ENCODE measurements at places on chromosomes 13 and 19.

GRCh38 chr13:66914155-66914554 lies 316.0 kb downstream of the PCDH9 start:
- DNase-seq: no peak

DNA sequence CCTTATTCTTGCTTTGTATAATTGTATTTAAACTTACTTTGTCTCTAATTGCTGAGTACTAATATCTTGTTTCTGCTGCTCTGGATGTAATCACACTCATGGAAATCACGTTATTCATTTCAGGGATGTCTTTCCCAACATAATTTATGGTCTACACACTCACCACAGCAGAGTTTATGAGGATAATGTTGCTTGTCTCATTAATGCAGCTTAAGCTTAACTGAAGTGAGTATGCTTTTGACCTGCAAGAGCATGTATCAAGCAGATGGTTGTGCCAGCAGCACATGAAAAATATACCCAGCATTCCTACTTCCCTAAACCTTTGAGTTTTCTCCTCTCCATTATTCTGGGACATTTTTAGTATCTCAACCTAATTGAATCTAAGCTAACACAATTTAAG lies 1080.9 kb downstream of the SLITRK5 start:
- no peak for DNase-seq

- peak; percentile 83 for DNase-seq
These were observed 1.5 kb downstream of the ZMYM2 start for GRCh38 chr13:19959831-19960652.

GRCh38 chr19:46697204-46697960 lies 19.5 kb downstream of the PRKD2 start:
- no peak for DNase-seq

GRCh38 chr19:18491995-18492953 lies 29.6 kb downstream of the ELL start:
- DNase-seq: no peak

- no peak for DNase-seq
These were observed 21.0 kb downstream of the COMP start for GRCh38 chr19:18769989-18770528.

DNA sequence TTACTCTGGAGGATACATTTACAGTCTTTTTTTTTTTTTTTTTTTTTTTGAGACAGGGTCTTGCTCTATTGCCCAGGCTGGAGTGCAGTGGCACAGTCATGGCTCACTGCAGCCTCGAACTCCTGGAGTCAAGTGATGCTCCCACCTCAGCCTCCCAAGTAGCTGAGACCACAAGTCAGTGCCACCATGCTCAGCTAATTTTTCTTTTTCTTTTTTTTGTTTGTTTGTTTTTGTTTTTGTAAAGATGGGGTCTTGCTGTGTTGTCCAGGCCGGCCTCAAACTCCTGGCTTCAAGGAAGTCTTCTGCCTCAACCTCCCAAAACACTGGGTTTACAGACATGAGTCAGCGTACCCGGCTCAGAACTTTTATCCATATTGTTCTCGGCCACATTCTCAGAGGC lies 64.5 kb downstream of the INSR start:
- no peak for DNase-seq

GRCh38 chr19:10876459-10877240 lies 5.3 kb downstream of the CARM1 start:
- DNase-seq: no peak

DNA sequence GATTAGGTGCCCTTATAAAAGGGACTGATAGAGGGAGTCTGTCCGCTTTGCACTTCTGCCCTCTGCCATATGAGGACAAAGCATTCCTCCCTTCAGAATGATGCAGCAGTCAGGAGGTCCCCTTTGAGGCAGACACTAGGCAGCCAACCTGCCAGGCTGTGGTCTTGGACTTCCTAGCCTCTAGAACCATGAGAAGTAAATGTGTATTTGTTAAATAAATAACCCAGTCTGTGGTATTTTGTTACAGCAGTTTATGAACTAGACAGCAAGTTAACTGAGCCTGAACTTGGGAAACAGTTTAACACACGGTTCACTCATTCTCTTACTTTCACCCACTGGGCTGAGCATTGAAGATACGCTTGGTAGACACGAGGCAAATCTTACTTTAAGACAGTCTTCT lies 313.2 kb downstream of the UQCRFS1 start:
- DNase-seq: no peak

DNA sequence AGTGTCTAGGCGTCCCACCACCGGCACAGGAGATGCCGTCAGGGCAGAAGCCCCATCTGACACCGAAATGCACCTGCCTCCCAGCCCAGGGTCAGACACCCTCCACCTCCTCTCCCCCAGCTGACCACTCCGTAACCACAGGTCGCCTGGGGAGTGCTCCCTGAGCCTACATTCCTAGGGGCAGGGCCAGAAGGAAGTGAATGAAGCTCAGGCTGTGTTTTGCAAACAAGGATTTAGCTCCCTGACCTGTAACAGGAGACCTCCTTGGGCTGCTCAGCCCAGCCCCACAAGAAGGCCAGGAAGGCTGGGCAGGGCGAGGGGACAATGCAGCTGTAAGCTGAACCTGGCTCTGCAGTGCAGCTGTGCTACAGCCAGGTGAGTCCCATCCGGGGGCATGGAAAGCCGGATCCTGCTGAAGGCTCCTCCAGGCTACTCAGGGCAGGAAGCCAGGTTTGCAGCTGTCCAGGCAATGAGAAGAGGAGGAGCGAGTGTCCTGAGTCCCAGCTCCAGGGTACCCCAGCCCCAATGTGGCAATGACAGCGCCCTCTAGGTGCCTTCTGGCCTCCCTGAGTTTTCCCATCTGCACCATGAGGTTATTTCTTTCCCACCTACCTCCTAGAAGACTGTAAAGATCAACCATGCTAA lies 42.1 kb downstream of the RHPN2 start:
- no peak for DNase-seq

DNA sequence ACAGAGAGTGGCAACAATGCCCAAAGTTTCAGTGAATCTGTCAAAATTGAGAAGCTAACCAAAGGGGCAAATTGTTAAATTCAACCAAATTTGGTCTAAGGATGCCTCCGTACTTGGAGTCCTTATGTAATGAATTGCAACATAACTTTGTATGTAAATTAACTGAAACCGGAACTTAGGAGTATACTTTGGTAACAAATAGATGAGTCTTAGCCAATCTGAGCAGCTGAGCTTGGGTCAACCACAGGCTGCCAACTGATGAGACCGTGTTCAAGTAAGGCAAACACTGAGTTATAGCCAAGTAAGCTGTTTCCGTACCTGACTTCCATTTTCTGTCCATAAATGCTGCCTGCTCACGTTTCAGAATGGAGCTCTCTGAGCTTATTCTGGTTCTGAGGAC lies 5.3 kb downstream of the VWA8 start:
- DNase-seq: no peak

GRCh38 chr13:34654647-34655046 lies 287.4 kb upstream of the NBEA start:
- no peak for DNase-seq

DNA sequence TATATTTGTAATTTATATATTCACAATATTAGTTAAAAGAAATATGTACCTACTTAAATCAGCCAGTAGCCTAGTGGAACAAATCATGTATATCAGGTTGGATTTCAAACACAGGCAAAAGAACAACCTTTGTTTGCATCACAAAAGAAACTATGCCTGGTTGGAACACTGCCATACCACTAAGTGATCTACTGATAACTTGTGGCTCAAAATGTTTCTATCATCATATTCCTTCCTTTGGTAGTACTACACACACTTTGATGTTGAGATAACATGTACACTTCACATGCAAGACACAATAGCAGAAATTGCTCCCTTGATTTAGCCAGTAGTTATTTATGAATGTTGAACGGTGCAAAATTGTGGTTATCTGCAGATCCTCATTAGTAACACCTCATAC lies 146.0 kb upstream of the GPC6 start:
- no peak for DNase-seq

DNA sequence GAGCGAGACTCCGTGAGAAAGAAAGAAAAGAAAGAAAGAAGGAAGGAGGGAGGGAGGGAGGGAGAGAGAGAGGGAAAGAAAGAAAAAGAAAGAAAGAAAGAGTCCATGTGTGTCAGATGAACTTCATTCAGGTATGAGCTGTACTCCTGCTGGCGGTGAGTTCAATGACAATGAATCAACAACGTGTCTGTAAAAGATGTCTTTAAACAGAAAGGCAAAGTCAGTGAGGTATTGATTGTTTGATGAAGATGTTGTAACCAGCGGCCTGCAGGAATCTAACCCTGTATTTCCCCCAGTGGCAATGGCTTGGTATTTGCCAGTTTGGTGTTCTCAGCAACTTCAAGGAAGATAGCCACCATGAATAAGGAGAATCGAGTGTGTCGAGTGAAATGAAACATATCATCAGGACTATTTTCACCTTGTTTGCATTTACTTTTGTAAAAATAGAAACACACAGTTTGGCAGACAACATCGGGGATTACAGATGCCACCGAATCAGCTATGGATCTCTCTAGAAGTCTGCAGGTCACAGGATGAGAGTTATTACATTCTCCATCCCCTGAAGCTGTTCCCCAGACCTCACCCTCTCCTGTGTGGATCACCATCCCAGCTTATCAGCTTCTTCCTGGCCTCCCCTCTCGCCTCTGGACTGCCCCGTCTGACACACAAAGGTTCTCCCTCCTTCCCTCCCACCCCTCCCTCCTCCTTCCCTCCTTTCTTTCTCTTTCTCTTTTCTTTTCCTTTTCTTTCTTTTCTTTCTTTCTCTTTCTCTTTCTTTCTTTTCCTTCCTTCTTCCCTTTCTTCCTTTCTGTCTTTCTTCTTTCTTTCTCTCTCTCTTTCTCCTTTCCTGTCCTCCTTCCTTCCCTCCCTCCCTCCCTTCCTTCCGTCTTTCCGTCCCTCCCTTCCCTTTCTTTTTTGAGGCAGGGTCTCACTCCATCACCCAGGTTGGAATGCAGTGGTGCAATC lies 8.2 kb upstream of the SBK3 start:
- DNase-seq: no peak

DNA sequence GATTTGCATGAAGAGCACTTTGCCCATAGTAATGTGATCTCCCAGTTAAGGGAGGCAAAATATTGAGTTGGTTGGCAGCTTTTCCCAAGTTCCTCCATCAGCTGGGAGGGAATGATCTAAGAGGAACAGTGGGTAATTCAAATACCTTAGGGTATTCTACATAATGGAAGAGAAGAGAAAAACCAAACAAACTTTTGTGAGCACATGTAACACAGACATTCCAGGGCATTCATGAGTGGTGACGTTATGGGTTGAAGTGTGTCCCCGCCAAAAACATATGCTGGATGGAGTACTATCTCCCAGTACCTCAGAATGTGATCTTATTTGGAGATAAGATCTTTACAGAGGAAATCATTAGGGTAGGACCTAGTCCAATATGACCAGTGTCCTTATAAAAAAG lies 220.1 kb downstream of the FOXO1 start:
- no peak for DNase-seq

- DNase-seq: no peak
These were observed 250.3 kb downstream of the DLEU7 start for GRCh38 chr13:50593207-50593606.

- no peak for DNase-seq
These were observed 51.1 kb downstream of the FAM216B start for GRCh38 chr13:42832341-42833096.

DNA sequence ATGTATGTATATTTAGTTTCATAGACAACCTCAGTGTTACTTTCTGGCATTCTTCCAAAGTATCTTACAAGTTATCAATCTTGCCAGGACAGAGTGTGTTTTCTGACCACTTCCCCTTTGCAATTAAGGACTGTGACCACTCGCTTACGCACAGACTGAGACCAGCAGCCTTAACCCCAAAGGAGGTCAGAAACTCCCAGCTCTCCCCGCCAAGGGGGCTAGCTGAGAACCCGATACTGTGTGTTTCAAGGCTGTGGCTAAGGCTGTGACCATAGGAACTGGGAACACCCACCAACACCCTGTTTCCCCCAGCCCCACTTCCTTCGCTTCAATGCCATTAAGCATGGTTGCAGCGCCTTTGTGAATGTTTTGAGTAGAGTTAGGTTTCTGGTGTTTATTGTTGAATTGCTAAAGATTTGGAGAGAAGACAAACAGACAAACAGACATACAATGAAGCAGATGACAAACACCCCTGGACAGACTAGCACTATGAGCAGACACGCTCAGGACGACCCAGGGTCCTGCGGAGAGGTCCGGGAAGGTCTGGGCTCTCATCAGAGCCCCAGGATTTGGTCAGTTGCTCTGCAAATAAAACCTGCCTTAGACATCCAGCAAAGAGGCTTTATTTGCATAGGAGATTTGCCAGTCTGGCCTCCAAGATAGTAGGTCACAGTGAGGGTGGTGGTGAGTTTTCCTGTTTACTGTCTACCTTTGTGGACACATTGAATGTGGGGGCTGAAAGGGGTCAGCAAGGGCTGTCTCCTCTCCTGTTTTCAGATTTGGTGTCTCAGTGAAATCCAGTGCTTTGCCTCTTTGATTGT lies 25.0 kb upstream of the TNFSF11 start:
- DNase-seq: no peak

DNA sequence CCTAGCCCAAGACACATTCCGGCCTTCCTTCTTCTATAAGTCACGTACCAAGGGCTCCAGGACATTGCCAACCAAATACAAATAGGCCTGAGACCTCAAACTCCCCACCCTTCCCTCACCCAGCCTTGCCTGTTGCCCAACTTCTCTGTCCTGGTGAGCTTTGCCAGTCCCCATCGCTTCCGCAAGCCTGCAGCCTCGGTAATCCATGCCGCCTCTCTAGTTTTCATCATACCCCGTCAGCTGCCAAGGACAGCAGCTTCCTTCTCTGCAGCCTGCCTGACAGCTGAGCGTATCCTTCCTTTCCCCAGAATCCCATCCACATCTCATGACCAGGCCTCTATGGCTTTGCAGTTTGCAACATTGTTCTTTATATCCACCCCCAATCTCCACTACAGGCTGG lies 36.6 kb upstream of the POMP start:
- no peak for DNase-seq

GRCh38 chr19:10830370-10830769 lies 5.6 kb downstream of the TMED1 start:
- no peak for DNase-seq

DNA sequence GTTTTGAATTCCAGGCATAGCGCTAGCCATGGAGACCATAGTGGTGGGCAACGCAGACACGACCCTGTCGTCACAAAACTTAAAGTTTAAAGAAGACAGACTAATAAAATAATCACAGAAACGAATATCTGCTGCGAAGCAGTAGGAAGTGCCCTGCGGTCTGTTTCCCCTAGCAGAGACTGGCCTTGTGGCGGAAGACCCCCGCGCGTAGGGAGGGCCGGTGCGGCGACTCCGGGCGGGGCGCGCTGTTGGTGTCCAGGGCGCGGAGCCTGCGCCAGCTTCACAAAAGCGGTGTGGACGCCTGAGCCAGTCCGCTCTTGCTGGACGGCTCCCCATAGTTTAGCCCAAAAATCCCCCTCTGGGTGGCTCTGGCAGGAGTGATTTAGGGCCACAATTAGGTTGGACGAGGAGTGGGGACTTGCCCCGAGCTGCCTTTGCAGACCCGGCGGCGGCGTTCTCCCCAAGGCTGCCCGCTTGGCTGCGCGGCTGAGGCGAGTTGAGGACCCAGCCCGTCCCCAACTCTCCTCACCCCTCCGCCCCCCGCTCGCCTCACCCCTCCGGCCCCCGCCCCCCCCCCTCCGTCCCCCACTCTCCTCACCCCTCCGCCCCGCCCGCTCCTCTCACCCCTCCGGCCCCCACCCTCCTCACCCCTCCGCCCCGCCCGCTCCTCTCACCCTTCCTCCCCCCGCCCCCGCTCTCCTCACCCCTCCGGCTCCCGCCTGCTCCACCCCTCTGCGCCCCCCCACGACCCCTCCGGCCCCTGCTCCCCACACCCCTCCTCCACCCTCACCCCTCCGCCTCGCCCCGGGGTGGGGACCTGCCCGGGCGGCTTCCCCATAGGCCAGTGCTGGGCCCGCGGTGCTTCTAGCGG lies 14.2 kb upstream of the LATS2 start:
- peak; percentile 20 for DNase-seq

Data from stimulated activated CD4-positive, alpha-beta T cell treated with anti-CD3 and anti-CD28 coated beads, Interleukin-4, amount 100 ng/mL, for 1 hour (primary cell).